ENCODE measurements at places on chromosomes 1 and 21.

DNA sequence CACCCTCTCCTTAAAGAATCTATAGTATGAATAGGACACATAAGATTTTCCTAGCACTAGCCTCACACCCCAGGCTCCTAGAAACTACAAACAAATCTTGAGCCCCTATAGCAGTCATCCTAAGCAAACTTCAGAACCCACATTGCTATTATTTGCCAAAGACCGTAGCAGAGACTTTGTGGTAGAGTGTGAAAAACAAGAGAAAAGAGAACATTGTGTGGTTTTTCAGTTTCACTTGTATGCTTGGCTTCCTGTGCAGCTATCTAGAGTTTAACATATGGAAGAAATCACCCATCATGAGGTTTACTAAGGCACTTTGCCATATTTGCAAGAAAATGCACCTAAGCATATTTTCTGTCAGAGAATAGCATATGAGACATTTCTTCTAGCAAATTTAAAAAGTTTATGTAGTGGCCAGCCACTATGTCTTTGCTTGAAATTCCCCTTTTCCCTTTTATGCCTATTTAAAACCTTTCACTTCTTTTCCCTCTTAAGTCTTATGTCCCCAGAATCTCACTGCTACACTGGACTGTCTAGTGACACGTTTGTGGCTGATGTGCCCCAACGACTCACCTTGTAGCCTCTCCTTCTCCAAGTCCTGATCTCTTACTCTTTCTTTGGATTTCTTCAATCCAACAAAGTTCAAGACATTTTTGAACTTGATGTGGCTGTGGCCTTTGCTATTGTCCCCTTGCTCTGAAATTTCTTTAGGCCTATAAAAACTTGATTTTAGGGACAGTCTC is 25.6 kb downstream of the CCDC190 start:
- no peak for DNase-seq

GRCh38 chr1:165342168-165342567 is 14.3 kb downstream of the LMX1A start:
- DNase-seq, result no peak

GRCh38 chr1:44733365-44733764 is 2.4 kb upstream of the RNU5D-1 start:
- no peak for DNase-seq

DNA sequence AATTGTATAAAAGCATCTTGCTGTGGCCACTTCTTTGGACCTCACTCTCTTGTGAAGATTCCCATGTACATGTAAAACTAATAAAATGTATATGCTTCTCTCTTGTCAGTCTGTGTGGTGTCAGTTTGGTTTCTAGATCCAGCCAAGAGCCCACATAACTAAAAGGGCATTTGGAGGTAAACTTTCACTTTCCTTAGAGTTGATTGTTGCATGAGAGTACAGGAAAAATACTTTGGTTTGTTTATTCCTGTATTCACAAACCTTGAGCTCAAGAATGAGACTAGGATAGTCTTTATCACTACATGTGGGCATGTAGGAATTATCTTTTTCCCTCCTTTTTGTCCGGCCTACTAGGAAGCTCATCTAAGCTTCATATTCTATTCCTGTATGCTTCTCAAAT is 50.9 kb downstream of the KCTD3 start:
- DNase-seq, result no peak

GRCh38 chr1:94265906-94266305 is 28.5 kb upstream of the ARHGAP29 start:
- no peak for DNase-seq
